ENCODE measurements at places on chromosomes 5 and 9. TPM values are rescaled to one million over a fixed set of nuclear protein-coding genes. Genes with fewer than 3 reads are reported as not detected.

REEP2 gene
- 11.0 TPM for total RNA-seq

STK32A gene
- not detected for total RNA-seq

ERMP1 gene
- total RNA-seq, result 5.1 TPM

CD14 gene
- total RNA-seq, result 0.96 TPM

OR1J2 gene
- not detected for total RNA-seq

Data from LHCN-M2 (cell line).